ENCODE measurements at places on chromosomes 3 and 15.

DNA sequence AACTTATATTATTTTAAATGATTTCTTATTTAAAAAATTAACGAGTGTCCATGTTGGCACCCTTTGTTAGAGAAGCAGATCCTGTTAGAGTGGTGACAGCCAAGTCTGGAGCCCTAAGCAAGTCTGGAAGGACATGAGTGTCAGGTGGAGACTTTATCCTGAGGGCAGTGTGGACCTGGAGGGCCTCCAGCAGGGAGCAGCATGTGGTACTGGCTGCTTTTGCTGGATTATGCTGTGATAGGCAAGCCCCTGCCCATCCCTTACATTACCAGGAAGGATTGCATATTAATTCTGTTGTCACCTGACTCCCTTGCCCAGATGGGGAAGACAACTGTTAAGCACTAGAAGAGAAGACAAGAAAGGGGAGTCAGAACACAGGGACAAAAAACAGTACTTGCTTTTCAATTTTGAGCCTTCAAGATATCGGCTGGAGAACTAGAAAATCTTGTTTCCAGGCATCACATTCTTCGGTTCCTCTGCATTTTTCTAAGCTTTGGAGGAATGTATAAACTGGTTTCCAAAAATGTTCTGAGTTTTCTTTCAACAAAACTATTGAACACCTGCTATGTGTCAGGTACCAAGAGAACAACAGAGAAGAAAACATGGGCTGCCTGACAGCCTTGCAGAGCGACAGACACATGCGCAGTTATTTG is 22.7 kb downstream of the ZNF860 start:
- DNase-seq: no peak

DNA sequence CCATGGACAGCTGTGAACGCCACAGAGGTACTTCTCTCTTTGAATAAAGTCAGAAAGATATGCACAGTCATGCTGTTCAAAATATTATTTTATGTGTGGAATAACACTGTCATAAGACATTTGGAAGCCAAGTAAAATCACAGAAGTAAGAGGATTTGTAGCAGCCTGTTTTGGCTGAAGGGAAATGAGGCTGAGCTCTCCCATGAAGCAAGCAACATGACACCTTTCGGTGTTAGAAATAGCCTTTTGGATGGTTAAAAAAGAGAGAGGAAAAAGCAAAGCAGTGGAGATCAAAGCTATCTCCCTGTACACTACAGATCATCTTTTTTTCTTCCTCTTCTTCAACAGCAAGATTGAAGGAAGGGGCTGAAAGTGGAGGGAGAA is 755.3 kb downstream of the ROBO1 start:
- DNase-seq: no peak

GRCh38 chr15:31481142-31481541 is 154.5 kb downstream of the KLF13 start:
- DNase-seq: no peak

DNA sequence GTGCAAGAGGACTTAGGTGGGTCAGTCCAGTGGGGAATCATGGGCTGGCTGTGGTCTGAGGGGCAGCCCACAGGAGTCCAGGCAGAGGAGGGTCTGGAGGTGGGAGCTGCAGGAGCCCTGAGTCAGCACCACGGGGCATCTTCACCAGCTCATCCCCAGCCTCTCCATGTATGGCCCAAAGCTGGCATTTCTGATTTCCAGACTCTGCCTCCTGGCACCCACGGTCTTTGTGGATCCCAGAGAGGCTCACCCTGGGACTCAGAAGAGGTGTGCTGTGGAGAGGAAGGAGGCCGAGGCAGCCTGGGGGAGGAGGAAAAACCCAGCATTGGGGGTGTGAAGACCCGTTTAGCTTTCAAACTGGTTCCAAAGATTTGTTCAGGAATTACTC is 64.5 kb upstream of the KLF13 start:
- no peak for DNase-seq

- DNase-seq: no peak
These were observed 88.7 kb upstream of the C15orf39 start for GRCh38 chr15:75112848-75113492.
